Activated T-helper 9 cell treated with anti-CD3 and anti-CD28 coated beads, Interleukin-2, amount 50 U/mL, for 16 hours (primary cell): ENCODE measurements at places on chromosomes 16 and 17.

DNA sequence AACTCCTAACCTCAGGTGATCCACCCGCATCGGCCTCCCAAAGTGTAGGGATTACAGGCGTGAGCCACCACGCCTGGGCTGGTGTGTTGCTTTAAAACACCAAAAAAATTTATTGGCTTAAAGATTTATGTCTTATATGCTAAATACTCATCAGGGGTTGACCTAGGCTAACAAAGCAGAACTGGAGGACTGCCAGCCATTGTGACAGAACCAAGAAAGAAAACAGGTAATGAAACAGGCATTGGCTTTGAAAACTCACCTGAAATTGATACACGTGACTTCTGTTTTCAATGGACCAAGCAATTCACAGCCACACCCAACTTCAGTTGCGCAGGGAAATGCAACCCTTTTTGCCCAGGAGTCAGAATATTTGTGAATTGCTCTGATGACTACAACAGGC, 4.9 kb upstream of the PHAF1 start:
- no peak for DNase-seq

- DNase-seq = no peak
These were observed 15.3 kb downstream of the MPP2 start for GRCh38 chr17:43891851-43892646.

DNA sequence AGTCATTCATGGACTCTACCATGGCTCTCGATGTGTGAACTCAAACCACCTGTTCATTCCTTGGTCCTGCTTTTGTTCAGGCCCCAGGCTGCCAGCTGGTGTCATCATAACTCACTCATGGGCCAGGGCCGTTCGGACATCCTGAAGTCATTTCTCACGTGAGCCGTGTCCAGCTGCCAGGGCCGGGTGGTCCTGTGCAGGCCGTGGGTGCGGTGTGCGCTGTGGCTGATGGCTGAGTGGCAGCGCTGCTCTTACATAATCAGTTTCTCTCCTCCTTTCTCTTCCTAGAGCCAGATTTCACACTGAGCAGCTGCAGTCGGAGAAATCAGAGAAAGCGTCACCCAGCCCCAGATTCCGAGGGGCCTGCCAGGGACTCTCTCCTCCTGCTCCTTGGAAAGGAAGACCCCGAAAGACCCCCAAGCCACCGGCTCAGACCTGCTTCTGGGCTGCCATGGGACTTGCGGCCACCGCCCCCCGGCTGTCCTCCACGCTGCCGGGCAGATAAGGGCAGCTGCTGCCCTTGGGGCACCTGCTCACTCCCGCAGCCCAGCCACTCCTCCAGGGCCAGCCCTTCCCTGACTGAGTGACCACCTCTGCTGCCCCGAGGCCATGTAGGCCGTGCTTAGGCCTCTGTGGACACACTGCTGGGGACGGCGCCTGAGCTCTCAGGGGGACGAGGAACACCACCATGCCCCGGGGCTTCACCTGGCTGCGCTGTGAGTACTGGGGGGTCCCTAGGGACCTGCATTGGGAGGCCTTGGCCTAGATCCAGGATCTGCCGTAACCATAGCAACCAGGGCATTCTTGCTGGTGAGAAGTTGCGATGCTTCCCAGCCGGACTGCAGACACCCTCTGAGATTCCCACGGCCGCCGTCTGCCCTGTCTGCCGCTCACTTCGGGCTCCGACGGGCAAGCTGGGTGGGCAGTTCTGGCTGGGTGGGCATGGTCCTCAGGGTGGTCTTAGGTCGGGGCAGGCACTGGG, at the start of gene IL34:
IL34 (plus strand) TSS at position 300 of the 982 bp plus-strand sequence; CDS start at position 689, 389 bp downstream.
- DNase-seq = no peak

GRCh38 chr17:4582691-4583090, 1.6 kb upstream of the SMTNL2 start:
- no peak for DNase-seq

DNA sequence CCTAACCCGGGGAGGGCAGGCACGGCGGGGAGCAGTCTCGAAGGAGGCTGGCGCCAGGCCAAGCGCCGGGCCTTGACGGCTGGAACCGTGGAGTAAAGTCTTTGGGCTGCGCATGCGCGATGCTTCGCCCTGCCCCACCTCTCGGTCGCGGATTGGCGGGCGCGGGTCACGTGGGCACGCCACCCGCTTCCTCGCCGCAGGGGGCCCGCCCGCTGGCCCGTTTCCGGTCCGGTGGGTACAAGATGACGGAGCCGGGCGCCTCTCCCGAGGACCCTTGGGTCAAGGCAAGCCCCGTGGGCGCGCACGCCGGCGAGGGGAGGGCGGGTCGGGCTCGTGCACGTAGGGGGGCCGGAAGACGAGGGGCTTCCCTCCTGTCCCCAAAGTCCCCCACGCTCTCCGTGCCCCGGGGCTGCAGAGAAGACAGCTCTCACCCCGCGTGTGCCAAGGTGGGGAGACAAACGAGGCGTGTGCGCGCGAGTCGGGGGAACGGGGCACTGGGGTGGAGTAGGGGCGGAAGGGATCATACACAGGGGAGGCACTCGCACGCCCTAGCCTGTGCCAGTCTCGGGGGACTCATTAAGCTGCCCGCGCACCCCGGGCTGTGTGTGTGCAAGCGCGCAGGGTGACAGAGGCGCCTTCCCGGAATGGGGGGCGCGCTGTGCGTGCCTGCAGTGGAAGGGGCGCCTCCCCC, at the start of gene MLX:
MLX (plus strand) TSS at position 218 of the 691 bp plus-strand sequence; CDS start at position 243, 25 bp downstream.
- DNase-seq = peak; percentile 90

DNA sequence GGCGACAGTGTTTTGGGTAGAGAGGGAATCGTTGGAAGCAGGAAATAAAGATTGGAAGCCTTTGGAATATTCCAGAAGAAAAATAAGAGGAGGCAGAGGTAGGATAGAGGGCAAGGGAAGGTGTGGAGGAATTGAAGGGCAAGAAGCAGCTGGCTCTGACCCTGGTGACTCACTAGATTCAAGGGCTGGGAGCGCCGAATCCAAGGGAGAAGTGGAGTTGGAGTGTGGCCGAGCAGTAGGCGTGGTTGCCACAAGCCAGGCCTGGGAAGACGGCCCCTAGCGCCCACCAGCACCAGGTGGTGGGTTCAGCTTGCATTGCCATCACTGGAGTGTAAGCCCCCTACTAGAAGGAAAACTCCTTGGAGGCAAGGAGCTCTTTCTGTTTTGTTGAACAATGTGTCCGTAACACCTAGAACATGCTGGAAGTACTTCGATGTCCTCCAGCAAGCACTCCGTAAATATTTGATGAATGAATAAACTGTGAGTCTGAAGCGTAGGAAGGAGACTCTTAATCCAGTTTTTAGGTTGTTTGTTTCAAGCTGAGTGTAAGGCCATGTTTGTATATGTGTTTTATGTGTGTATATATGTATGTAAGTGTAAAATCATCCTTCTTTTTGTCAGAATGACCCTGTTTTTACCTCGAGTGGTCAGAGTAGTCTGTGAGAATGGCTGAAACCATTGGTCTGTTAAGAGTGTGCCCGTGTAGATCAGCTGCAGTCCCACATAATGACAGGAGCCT, 139.5 kb downstream of the CMIP start:
- no peak for DNase-seq

GRCh38 chr17:59707971-59708430, 547 bp downstream of the VMP1 start:
- DNase-seq = no peak

DNA sequence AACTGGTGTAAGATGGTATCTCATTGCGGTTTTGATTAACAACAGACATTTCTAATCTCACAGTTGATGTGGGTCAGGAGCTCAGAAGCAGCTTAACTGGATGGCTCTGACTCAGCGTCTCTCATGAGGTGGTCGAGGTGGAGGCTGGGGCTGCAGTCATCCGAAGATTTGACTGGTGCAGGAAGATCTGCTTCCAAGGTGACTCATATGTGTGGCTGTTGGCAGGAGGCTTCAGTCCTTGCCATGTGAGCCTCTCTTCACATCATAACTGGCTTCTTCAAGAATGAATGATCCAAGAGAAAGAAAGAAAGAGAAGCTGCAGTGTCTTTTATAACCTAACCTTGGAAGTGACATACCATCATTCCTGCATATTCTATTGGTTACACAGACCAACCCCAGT, 376.1 kb downstream of the SEC14L1 start:
- DNase-seq = no peak

DNA sequence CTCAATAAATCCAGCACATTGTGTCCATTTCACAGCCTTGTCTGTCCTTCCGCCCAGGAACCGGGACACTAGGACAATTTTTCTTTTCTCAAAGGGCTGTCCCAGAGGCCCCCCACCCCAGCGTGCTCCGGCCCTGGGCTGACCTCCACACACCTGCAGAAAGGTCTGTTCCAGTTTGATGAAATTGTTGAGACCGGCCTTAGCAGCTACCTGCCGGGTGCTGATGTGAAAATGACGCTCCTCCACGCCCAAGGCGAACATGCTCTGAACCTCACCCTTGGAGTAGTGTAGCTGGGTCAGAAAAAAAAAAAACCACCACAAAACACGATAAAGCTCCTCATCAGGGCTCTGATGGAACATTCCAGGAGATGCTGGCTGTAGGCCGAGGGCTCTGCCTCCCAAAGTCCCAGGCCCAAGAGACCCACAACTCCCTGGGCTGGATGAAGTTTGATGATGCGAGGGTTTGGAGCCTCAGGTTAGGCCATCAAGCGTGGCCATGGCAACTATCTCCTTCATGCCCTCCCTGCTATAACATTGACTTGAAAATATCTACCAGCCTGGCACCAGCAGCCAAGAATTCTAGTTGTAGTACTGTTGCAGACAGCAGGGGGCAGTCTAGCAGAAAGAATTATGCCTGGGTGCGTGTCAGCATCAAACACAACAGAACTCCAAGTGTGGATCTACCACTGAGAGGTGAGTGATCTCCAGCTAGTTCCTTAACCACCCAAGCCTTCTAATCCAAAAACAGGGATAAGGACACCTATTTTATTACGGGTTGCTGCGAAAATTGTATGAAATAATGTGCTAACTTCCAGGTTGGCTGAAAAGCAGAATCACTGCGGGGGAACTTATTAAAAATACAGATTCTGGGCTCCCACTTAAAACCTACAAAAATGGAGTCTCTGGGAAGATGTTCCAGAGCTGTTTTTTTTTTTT, 62.1 kb downstream of the RMI2 start:
- peak; percentile 36 for DNase-seq

DNA sequence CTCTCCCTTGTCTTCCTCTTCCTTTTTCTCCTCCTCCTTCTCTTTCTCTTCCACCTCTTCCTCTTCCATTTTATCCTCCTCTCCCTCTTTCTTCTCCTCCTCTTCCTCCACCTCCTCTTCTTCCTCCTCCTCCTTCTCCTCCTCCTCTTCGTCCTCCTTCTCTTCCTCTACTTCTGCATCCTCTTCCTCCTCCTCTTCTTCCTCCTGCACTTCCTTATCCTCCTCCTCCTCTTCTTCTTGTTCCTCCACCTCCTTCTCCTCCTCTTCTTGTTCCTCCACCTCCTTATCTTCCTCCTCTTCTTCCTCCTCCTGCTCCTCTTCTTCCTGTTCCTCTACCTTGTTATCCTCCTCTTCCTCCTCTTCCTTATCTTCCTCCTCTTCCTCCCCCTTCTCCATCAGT, 28.8 kb upstream of the GPR139 start:
- no peak for DNase-seq

GRCh38 chr17:50596191-50597037, 35.9 kb downstream of the CACNA1G start:
- DNase-seq = no peak

- no peak for DNase-seq
These were observed 23.4 kb upstream of the JPT2 start for GRCh38 chr16:1654505-1655268.

DNA sequence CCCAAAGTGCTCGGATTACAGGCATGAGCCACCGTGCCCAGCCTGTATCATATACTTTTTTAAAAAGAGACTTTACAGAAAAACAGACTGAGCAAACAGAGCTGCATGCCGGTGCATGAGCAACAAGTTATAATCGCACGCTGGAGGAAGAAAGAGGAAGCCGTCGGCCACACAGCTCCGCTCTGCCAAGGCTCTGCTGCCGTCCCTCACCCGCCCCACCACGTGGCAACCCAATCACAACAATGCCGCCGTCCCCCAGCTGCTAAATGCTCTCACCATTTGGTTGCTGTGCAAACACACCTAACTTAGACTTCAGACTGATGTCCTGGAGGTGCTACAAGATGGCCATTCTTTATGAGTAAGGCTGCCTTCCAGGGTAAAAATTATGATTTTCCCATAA, 83.5 kb downstream of the ADCY9 start:
- DNase-seq = no peak

GRCh38 chr17:50533185-50533584, 650 bp downstream of the EPN3 start:
- no peak for DNase-seq

GRCh38 chr16:53713403-53714204, 9.6 kb downstream of the FTO start:
- no peak for DNase-seq

GRCh38 chr17:47992216-47992615, 21.3 kb downstream of the CDK5RAP3 start:
- DNase-seq = no peak

DNA sequence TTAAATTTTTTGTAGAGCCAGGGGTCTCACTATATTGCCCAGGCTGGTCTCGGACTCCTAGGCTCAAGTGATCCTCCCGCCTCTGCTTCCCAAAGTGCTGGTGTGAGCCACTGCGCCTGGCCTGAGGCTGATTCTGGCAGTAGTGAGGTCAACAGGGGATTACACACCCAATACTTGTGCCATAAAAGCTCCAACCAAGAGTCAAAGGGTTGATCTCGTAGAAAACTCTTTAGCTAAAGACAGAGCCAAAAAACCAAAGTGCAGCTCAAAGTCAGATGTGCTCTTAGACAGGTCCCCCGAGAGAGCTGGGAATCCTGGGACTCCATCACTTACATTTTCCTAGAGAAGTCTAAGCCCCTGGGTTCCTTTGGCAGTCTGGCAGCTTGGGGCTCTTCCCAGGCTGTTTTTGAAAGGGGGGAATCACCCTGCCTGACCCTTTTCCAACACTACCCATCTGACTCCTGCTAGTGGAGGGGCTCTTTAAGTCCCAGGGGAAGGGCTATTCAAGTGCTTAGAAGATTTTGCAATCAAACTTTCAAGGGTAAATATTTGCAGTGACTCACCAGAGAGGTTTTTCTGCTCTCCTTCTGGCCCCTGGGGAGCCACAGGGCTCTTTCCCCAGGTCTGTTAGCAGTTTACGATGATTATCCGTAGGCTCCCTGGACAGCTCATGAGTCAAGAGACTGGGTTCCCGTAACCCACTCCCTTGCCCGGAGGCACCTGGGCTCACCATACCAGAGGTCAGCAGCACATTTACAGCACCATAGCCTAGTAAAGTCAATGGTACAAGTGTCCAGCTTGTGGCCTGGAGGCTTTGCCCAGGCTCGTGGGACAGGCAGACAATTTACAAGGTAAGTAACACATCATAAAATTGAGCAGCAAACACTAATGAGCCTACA, 408.7 kb downstream of the SLC39A11 start:
- DNase-seq = no peak

DNA sequence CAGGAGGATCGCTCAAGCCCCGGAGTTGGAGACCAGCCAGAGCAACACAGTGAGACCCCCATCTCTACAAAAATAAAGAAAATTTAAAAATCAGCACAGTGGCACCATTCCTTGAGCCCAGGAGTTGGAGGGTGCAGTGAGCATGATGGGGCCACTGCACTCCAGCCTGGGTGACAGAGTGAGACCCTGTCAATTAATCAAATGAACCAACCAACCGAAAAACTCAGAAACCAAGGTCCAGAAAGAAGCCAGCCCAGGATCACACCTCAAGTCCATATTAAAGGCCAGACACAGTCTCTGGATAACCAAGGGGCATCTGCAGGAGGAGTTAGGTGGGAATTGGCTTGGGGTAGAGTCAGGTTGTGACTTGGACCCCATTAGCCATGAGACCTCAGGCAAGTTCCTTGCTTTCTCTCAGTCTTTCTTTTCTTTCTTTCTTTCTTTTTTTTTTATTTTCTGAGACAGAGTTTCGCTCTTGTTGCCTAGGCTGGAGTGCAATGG, 2.4 kb downstream of the HSD17B1 start:
- no peak for DNase-seq
